Caki2 (cell line): ENCODE measurements at places on chromosomes 2 and 18.
A peak's percentile ranks its signal among the peaks of the same experiment; 100 is the strongest.

DNA sequence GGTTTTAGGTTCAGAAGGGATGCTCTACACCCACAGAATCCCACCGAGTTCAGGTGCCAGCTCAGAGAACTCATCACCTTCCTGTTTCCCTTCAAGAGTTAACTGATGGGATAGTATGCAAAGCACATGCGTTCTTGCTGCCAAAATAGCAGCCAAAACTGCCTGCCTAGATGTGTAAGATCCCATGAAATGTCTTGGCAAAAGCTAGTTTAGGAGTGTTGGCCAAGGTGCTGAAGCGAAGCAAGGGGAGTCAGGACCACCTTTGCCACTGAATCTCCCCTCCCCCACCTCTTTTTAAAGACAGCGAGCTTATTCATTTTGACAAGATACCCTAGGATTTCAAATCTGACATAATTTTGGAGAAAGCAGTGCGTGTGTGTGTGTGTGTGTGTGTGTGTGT lies 2.1 kb downstream of the DOCK10 start:
- peak; percentile 7 for DNase-seq

- DNase-seq, result no peak
Measured at GRCh38 chr18:67400502-67401117, 115.9 kb downstream of the DSEL start.

GRCh38 chr2:226813148-226813701 lies 13.6 kb upstream of the IRS1 start:
- no peak for DNase-seq

- no peak for DNase-seq
Measured at GRCh38 chr18:77560341-77560992, 310.8 kb downstream of the GALR1 start.

DNA sequence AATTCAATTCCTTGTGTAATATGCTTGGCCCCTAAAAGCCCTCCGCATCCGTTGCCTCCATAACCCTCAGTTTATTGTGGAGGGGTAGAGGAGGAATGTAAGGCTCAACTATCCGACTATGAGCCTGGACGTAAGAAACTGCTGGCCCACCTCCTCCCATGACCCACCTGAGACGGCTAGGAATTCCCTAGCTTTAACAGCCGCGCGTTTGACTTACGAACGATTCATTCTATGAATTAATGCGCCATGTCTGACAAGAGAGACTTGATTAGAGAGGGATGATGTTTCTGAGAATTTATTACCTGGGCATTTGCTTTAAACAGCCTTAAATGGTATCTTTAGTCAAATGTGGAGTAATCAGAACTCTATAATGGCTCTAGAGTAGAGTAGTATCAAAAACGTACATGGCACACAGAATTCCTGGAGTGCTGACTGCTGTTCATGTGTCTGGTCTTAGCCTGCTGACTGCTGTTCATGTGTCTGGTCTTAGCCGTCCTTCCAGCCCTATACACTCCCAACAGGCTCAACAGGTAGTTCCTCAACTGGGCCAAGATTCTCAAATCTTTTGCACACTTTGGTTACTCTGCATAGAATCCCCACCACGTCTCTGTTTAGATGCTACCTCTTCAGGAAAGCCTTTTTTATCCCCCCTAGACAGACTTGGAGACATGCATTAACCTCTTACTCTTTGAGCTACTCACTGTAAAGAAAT lies 899 bp upstream of the GFPT1 start:
- DNase-seq, result no peak

DNA sequence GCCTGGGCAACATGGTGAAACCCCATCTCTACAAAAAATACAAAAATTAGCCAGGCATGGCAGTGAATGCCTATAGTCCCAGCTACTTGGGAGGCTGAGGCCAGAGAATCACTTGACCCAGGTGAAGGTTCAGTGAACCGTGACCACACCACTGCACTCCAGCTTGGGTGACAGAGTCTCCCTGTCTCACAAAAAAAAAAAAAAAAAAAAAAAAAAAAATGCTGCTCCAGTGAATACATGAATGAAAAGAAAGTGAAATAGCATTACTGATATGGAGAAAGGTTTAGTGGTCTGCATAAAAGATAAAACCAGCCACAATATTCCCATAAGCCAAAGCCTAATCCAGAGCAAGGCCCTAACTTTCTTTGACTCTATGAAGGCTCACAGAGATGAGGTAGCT lies 44.5 kb downstream of the METTL8 start:
- DNase-seq, result peak; percentile 49
